ENCODE measurements at places on chromosomes 7 and 10.

DNA sequence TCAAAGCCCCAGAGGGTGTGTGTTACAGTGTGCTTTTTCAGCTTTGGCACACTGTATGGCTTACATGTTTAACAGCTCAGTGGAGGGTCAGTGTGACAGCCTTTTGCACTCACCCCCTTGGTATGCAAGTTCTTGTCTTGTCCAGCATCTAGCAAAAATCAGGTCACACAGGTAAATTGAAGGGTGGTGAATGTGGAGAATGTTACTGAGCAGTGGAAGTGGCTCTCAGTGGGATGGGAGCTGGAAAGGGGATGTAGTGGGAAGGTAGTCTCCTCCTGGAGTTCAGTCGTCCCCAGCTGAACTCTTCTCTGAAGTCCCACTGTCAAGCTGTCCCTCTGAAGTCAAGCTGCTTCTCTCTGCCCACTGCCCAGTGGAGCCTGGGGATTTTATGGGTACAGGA is 21.0 kb upstream of the C10orf90 start:
- DNase-seq: peak; percentile 6

DNA sequence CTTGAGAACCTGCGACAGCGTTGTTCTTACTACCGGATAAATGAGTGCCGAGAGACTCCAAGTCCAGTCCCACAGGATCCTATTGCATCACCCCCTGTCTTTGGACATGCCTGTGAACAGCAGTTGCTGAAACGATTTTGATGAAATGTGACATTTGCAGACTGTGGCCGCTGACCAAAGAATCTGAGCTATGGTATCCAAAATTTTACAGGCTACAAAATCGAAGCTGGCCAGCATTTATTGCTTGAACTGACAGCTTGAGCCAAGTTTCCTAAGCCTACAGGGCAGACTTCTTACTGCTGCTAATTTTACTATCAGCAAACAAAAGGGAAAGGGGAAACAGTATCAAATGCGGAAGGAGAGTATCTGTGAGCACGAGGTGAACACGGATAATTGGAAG is 12.1 kb upstream of the NPVF start:
- DNase-seq: no peak

DNA sequence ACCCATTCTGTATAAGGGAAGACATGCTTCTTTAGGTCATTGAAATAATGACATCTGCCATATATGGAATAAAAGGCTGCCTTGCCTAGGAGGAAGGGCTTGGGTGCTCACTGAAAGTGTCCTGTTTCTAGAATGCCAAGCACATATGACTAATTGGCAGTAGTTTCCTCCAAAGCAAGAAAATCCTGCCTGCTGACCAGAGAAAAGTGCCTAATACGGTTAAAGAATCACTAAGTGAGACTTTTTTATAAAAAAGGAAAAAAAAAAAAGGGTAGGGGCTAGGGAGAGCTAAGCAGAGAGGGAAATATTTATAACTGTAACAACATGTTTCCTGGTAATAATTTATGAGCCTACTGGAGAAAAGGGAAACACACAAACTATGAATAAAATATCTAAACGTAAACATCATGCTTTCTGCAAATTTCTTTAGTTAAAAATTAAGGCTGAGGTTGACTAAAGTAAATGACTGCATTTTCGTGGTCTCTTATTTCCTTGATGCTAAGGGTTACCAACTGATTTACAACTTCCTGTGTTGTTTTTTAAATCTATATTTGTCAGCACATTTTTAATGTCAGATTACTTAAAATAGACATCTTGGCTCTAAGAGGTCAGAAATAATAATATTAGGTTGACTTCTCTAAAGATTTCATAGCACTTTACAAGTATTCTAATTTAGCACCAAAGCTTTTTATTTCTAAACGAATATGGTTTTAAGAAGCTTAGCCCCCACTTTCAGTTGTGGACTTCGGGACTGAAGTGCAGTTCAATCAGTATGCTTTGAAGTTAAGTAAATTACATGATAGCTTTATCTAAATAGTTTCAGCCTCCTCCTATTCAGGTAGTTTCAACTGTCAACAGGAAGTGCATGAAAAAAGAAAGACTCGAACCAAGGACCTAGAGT is 89.6 kb downstream of the CABCOCO1 start:
- no peak for DNase-seq

DNA sequence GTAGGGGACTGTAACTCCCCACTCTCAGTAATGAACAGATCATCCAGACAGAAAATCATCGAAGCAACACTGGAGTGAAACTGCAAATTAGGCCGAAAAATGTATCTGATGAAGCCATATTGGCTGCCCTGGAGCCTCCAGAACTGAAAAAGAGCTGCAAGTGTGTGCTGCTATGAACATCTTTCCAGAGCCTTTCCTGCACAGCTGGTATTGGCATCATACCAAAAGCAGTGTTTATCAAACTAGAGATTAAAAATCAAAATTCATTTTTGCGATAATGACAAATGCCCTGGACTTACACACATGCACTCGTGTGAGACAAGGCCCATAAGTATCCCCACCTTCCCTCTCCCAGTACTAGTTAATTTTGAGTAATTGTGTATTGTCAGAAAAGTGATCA is 6.8 kb upstream of the CLDN12 start:
- DNase-seq: no peak

- DNase-seq: no peak
Measured at GRCh38 chr7:128247640-128248194, 6.6 kb downstream of the LEP start.

GRCh38 chr7:32147546-32148268 is 77.5 kb upstream of the PDE1C start:
- DNase-seq: no peak

GRCh38 chr7:93855797-93856196 is 34.8 kb downstream of the TFPI2 start:
- no peak for DNase-seq

GRCh38 chr7:69272101-69272500 is 326.2 kb upstream of the AUTS2 start:
- DNase-seq: no peak

GRCh38 chr7:96136600-96137239 is 185.2 kb downstream of the SLC25A13 start:
- DNase-seq: peak; percentile 68

GRCh38 chr7:32191305-32191704 is 121.1 kb upstream of the PDE1C start:
- no peak for DNase-seq

- no peak for DNase-seq
Measured at GRCh38 chr10:114998993-114999392, 61.0 kb downstream of the TRUB1 start.

- DNase-seq: no peak
Measured at GRCh38 chr10:86170255-86171108, 196.1 kb downstream of the GRID1 start.

DNA sequence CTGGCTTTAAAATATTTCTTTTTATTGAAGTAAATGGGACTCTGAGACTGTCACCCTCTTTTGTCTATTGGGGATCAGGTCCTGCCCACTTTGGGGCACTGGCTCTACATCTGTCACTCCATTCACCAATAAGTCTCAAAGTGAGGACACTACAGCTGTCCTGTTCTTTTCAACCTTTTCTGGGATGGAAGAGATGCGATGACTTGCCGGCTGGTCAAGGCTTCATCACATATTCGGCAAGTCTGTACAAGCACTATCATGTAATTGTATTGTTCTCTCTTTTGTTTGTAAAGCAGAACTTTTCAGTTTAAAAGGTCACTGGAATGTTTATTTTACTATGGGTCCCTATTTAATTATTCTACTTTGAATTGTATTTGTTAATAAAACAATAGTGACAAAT is 17.7 kb upstream of the SP8 start:
- no peak for DNase-seq

DNA sequence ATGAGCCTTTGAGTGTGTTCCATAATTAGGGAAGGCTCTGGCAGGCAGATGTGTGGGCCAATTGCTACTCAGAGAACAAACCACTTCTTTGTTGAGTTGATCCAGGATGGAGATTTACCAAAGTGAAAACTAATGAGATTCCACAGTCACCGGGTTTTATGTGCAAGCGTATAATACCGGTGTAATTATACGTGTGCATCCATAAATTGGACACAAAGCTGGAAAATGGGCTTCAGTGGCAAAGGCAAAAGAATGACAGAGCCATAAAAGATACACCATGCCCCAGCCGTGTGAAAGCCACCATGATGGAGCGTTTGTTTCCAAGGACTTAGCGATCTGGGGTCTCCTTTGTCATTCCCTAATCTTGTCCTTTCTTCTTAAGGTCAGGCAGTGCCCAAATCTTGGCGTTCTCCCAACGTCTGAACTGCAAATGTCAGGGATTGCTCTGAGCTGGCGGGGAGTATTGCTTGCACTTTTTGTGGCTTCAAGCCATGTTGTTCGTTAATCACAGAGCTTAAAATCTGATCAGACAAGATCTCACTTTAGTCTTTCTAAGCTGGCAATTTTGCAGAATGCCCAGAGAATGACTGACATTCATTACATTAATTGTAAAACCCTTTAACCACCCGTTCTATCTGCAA is 70.1 kb downstream of the NPTX2 start:
- no peak for DNase-seq

DNA sequence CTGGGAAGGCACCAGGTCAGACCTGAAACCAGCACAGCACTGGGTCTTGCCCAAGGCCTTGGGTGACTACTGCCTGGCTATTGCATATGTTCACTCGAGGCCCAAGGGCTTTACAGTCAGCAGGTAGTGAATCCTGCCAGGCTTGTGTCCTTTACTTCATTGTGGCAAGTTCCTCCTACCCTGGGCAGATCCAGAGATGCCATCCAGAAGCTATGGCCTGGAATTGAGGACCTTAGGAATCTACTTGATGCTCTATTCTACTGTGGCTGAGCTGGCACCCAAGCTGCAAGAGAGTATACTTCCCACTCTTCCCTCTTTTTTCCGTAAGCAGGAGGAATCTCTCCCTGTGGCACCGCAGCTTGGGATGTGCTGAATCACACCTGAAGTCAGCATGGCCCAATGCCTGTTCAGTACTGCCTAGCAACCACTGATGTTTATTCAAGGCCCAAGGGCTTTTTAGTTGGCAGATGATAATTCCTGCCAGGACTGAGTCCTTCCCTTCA is 246.7 kb upstream of the CTBP2 start:
- DNase-seq: peak; percentile 19

DNA sequence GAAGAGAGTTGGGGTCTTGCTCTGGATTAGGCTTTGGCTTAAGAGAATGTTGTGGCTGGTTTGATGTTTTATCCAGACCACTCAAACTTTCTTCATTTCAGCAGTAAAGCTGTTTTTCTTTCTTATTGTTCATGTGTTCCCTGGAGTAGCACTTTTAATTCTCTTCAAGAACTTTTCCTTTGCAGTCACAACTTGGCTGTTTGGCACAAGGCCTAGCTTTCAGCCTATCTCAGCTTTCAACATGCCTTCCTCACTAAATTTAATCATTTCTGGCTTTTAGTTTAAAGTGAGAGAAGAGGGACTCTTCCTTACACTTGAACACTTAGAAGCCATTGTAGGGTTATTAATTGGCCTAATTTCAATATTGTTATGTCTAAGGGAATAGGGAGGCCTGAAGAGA is 18.1 kb downstream of the CCDC126 start:
- DNase-seq: no peak

- no peak for DNase-seq
Measured at GRCh38 chr10:61248013-61248412, 205.2 kb downstream of the TMEM26 start.

- no peak for DNase-seq
Measured at GRCh38 chr10:4067931-4068561, 283.0 kb upstream of the KLF6 start.

DNA sequence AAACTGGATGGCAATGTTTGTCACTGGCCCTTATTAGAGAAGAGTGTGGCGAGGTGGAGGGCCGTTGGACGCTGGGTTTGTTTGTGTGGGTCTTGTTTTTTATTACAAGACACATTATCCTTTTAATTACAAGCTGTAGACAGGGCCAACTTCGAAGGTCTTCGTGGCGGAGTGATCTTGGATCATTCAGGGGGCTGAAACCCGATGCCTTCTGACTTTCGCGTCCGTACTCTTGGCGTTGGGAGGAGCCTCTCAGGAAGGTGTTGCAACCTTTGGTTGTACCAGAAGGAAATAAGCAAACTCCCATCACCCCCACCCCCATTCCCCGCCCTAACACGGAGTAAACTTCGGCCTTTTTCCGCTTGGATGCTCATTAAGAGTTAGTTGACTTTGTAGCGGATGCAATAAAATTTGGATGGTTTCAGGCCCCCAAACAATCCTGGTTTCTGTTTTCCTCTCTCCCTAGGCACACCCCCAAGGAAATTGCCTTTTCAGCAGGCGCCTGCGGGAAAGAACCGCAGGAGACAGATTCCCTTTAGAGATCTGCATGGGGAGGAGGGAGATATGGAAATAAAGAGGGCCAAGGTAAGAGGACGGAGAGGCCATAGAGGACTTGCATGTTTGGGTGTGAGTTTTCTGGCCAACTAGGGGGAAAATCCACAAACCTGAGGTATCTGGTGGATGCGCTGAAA is 294.5 kb upstream of the NFE2L3 start:
- peak; percentile 87 for DNase-seq

DNA sequence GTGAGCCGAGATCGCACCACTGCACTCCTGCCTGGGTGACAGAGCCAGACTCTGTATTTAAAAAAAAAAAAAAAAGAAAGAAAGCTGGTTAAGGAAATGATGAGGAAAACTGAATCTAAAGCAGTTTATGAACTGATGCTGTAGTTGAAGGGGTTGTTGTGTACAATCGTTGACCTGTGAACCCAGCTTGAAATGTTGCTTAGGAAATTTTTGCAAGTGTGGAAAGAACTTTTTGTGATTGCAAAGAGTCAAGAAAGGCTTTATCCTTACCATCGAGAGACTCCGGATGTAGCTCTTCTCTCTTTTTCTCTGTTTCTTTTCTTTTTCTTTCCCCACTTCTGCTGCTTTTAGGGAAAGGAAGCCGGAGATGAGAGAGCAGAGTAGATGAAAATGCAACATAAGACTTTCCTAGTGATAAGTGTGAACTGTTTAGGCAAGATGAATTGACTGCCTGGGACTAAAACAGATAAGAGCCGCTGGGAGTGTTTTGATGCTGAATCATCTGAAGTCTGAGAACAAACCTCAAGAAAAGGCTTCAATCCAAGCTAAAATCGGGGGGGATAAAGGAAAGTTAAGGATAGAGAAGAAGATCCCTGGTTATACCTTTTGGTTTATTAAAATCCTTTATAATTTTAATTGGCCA is 69.0 kb downstream of the TAF3 start:
- no peak for DNase-seq

DNA sequence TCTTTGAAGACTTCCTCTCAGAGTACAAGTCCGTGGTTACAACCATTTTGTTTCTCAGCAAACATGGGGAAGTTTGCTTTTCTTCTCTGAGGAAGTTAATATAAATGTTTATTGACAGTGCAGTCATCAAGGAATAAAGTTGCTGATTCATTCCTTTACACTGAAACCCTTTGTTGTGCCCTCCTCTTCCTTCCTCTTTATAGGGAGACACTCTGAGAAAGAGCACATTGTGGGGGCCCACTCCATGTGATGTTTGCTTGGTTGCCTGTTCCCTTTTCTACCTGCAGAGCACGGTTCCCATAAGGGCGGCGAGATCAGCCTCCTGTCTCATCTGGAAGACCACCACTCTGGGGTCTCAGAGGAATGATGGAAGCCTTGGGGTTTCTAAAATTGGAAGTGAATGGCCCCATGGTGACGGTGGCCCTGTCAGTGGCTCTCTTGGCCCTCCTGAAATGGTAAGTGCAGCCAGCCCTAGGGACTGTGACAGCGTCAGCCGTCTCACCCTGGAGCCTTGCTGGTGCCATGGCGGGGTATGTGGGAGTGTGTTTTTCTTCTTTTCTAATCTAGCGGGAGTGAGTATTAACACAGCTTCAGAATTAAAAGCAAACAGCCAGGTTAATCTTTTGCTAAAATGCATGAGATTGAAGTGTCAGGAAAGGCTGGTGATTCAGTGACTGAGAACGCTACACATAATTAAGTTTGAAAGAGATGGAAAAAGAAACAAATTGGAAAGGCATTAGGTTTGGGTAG is at the start of gene TBXAS1:
TBXAS1 (plus strand) TSS at position 240 of the 750 bp plus-strand sequence; CDS start at position 367, 127 bp downstream.
- no peak for DNase-seq

GRCh38 chr10:81130014-81130413 is 592.3 kb downstream of the SH2D4B start:
- DNase-seq: no peak
